Naive thymus-derived CD4-positive, alpha-beta T cell (primary cell): ENCODE measurements at places on chromosomes 4 and X.

DNA sequence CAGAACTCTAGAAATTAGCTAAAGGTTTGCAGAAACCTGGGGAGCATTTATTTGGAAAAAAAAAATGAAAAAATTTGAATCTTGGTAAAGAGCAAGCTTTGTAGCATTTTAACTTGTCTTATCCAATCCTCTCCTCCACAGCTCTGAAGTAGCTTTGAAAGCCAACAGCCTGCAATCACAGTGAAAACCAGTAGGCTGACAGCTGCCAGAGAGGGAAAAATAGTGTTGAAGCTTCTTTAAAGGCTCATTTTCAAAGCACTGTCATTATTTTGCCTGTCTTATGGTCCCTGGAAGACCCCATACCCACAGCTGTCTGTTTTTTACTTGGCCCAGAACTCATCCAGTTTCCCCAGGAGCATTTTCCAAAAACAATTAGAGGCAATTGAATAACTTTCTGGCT, 230.8 kb upstream of the EDNRA start:
- H3K27me3 ChIP-seq, result no peaks in the 10 kb centered on the region
- no peaks in the 10 kb centered on the region for H3K36me3 ChIP-seq
- H3K27ac ChIP-seq, result no peak overlapping the region
- no peaks in the 10 kb centered on the region for H3K4me1 ChIP-seq
- DNase-seq, result no peak
- no peak overlapping the region for H3K4me3 ChIP-seq

DNA sequence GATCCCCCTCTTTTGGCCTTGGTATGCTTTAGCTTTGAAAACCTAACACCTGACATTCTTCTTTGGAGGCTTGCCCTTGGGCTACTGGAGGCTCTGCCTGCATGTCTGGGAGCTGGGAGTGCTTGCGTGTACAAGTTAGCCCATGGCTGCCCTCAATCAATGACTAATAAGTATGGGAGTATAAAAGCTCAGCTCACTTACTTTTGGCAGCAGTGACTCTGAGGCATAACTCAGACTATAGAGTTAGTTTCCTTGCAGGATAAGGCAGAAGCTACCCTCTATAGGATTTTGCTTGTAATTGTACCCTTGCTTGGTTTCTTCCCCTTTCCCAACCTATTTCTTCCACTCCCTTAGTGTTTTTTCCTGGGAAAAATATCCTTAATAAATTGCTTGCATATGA, 247.9 kb downstream of the PPP1R2C start:
- H3K4me3 ChIP-seq, result no peak overlapping the region
- H3K27me3 ChIP-seq, result no peaks in the 10 kb centered on the region
- H3K36me3 ChIP-seq, result no peaks in the 10 kb centered on the region
- no peak overlapping the region for H3K27ac ChIP-seq
- no peaks in the 10 kb centered on the region for H3K4me1 ChIP-seq

- H3K27me3 ChIP-seq, result no peaks in the 10 kb centered on the region
- no peak overlapping the region for H3K4me3 ChIP-seq
- H3K27ac ChIP-seq, result no peak overlapping the region
- DNase-seq, result no peak
- no peaks in the 10 kb centered on the region for H3K36me3 ChIP-seq
These were observed 53.5 kb downstream of the CHST7 start for GRCh38 chrX:46627062-46627461.

- no peak overlapping the region for H3K27ac ChIP-seq
- H3K4me1 ChIP-seq, result no peaks in the 10 kb centered on the region
- DNase-seq, result no peak
- no peak overlapping the region for H3K4me3 ChIP-seq
- H3K36me3 ChIP-seq, result no peaks in the 10 kb centered on the region
- no peaks in the 10 kb centered on the region for H3K27me3 ChIP-seq
These were observed 173.8 kb downstream of the CAMK2D start for GRCh38 chr4:113587640-113588275.

DNA sequence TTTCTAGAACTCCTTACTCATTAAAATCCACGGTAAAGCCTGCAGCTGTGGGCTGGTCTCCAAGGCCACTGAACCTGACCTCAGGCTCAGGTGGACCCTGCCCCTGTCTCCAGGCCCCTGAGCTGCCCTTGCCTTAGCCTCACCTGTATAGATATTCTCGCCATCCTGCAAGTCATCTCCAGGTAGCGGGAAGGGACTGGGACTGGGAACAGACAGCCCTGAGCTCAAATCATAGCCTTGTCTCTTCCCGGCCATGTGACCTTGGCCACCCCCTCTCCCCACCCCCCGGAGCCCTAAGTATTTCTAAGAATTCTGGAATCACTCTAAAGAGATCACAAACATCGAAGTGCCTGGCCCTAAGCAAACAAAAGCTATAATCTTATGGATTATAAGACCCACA, 17.7 kb downstream of the ABLIM2 start:
- no peak overlapping the region for H3K4me3 ChIP-seq
- DNase-seq, result no peak
- no peak overlapping the region for H3K27ac ChIP-seq
- no peaks in the 10 kb centered on the region for H3K27me3 ChIP-seq
- no peaks in the 10 kb centered on the region for H3K36me3 ChIP-seq
